ENCODE measurements at places on chromosomes 16 and 17. TPM values are rescaled to one million over a fixed set of nuclear protein-coding genes. Genes with fewer than 3 reads are reported as not detected.

Gene SLC35G6
- not detected for total RNA-seq

Gene NPB
- total RNA-seq: 0.59 TPM

Gene LITAFD
- not detected for total RNA-seq

Gene HOXB4
- total RNA-seq: 2.6 TPM

Gene RPL27
- total RNA-seq: 1,283 TPM

Gene TP53I13
- 24.3 TPM for total RNA-seq

Gene CCL23
- total RNA-seq: 0.39 TPM

Gene C17orf100
- 0.89 TPM for total RNA-seq

Gene RPRML
- total RNA-seq: not detected

Gene SLC16A6
- 2.5 TPM for total RNA-seq

Gene SLC22A31
- total RNA-seq: 2.6 TPM

Gene MEIOC
- 0.10 TPM for total RNA-seq

Gene CLEC19A
- not detected for total RNA-seq

Gene ADAD2
- 0.39 TPM for total RNA-seq

DNA sequence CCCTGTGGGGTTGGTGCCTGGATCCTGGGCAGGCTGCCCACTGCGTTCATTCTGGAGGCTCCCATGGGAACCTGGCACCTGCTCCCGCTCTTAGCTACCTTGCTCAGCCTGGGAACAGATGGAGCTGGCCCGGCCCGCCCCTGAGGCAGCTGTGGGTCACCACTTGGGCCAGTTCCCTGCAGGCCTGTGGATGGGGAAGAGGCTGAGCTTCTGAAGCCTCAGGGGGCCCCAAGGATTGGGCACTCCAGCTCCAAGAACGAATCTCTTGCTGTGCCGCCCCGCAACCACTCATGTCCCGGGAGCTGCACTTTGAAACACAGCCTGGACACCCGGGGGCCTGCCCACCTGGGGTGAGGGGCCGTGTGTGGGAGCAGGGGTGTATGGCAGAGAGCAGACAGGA is 37.7 kb downstream of the BAHCC1 start:
- DNase-seq: no peak

GRCh38 chr16:61617219-61617783 is 418.9 kb downstream of the CDH8 start:
- DNase-seq: no peak

DNA sequence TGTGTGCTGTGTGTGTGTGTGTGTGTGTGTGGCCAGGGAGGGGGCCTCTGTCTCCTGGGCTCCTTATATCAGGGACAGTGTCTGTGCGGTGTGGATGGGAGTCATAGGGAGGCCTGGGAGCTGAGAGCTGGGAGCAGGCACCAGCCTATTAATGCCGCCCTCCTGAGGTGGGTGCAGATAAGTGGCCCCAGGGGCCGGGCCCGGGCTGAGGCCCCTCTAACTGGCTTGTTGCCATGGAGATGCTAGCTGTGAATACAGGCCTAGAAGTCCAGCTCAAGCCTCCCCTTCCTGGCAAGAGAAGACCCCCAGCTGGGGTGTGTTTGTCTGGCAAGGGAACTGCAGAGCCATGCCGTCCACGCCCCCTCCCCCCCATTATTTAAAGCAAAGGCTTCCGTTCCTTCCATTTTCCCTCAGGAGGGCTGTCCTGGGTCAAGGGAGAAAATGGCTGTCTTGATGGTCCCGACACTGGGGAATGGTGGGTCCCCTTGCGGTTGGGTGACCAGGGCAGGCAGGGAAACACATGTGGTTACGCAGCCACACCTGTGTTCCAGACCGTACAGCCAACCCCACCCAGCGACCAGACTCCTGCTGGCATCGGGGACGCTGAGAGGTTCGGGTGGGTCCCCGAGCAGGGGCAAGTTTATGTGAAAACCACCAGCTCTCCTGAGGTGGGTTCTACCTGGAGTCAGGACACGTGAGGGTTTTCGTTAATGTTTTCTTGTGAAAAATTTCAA is 141.1 kb downstream of the MRM1 start:
- no peak for DNase-seq

DNA sequence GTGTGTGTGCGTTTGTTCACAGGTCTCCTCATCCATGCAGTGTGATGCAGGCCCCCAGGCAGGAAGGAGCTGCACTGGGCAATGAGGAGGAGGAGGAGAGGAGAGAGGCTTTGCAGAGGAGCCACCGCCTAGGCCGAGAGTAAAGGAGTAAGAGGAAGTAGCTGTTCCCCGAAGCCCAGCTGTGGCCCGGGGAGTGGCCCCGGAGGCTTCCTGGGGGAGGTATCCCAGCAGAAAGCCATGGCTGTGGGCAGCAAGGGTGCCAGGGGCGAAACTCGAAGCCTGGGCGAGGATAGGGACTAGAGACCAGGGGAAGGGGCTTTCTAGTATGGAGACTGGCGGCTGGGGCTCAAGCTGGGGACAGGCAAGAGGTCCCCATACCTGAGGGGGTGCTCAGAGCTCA is 12.2 kb downstream of the C16orf95 start:
- DNase-seq: no peak

DNA sequence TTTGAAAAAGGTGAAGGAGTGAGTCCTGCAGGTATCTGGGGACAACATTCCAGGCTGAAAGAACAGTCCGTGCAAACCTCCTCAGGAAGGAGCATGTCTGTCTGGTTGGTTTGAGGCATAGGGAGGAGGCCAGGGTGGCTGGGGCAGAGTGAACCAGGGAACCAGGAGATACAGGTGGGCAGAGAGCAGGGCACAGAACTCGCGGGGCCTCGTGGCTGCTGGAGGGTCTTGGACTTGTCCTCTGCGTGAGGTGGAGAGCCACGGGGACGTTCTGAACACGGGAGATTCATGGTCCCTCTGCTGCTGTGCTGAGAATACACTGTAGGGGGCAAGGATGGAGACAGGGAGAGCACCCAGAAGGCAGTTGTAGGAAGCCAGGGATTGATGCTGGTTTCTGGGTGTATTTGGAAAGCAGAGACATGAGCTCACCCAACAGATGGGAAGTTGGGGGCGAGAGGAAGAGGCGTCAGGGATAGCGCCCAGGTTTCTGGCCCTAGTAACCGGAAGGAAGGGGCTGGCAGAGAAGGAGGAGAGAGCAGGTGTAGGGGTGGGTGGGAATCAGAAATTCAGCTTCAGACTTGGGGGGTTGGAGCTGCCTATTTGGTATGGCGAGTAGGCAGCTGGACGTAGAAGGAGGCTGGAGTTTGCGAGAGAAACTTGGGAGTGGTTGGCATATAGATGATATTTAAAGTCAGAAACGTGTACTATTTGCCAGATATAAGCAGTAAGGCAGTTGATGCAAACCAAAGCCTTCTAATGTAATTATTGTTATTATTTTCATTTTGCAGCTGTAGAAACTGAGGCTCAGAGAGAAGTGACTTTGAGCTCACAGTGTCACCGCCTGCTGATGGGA is at the start of gene CCL17:
TSS of gene CCL17 (plus strand) at position 803 of the 853 bp plus-strand sequence. CDS start 9,166 bp downstream, outside the sequence.
- DNase-seq: no peak

GRCh38 chr17:7557775-7558543 is 591 bp upstream of the TNFSF13 start:
- peak; percentile 89 for DNase-seq

DNA sequence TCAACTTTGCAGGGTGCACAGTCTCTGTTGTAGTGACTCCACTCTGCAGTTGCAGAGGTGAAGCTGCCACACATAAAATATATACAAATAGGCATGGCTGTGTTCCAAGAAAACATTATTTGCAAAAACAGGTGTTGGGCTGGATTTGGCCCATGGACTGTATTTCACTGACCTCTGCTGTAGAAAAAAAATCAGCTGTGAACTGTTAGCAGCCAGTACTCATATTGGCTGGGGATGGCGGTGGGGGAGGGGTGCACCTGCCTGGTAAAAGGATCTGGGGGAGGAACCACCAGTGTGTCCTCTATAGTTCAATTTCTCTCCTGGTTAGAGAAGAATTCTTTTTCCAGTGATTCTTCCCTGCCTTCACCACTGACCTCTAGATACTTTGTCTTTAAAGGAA is 50.0 kb downstream of the SHISA9 start:
- no peak for DNase-seq

GRCh38 chr17:73402466-73402865 is 90.7 kb upstream of the CDC42EP4 start:
- no peak for DNase-seq

DNA sequence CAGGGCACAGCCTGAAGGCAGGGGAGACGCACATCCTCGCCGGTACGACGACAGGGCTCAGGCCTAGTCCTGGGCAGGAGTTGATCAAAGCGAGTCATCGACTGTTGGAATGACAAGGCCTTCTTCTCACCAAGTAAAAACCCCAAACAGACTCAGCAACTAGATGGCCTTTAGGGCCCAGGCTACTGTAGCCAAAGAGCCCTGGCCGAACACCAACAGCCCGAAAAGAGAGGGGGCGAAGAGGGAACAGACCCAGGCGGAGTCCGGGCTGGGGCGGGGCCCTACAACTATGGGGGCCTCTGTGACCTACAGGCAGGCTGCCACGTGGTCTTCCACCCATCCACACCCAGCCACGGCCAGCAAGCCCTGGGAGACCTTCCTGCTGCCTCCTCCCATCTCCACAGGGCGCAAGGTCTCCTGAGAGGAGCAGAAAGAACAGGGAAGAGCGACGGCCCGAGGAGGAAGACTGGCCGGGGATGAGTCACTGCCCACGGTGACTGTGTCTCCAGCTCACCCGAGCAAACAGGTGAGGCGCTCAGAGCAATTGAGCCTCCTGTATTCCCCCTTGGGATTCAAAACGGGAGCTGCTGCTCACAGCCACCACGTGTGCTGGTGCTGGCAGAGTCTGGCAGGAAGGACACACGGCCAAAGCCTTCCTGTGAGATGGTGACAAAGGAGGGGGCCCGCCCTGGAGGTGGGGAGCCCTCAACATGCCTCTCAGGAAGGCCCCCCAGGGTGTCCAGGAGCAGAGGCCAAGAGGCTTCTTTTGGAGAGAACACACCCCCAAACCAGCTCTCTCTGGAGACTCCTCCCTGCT is 17.7 kb downstream of the SLC16A3 start:
- no peak for DNase-seq

GRCh38 chr17:795276-795675 is 13.1 kb downstream of the MRM3 start:
- no peak for DNase-seq

GRCh38 chr17:32659419-32659842 is 172.6 kb downstream of the CDK5R1 start:
- DNase-seq: peak; percentile 50

DNA sequence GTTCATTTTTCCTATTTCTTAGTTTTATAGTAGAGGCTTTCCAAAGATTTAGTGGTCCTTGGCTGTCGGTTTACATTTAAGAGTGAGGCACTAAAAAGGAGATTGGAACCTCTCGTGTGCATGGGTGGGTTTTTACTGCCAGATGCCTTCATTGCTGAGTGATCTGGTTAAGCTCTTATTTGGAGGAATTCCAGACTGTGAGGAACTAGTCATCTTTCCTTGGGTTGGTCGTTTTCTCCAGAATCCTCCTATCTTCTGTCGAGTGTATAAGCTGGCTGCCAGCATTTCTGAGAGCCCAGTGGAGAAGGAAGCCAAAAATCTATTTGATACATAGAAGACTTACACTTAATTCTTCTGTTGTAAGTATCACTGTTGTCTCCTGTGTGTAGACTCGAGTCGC is 22.6 kb downstream of the IST1 start:
- no peak for DNase-seq

DNA sequence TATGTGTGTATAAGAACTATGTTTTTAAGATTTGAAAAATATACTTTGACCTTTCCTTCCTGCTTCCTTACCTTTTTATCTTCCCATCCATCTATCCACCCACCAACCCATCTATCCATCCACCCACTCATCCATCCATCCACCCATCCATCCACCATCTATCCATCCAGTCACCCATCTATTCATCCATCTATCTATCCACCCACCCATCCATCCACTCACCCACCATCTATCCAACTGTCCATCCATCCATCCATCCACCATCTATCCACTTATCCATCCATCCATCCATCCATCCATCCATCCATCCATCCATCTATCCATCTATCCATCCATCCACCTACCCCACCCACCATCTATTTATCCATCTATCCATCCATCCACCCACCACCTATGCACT is 12.4 kb downstream of the CBFA2T3 start:
- no peak for DNase-seq

GRCh38 chr16:61382435-61382834 is 653.8 kb downstream of the CDH8 start:
- no peak for DNase-seq

DNA sequence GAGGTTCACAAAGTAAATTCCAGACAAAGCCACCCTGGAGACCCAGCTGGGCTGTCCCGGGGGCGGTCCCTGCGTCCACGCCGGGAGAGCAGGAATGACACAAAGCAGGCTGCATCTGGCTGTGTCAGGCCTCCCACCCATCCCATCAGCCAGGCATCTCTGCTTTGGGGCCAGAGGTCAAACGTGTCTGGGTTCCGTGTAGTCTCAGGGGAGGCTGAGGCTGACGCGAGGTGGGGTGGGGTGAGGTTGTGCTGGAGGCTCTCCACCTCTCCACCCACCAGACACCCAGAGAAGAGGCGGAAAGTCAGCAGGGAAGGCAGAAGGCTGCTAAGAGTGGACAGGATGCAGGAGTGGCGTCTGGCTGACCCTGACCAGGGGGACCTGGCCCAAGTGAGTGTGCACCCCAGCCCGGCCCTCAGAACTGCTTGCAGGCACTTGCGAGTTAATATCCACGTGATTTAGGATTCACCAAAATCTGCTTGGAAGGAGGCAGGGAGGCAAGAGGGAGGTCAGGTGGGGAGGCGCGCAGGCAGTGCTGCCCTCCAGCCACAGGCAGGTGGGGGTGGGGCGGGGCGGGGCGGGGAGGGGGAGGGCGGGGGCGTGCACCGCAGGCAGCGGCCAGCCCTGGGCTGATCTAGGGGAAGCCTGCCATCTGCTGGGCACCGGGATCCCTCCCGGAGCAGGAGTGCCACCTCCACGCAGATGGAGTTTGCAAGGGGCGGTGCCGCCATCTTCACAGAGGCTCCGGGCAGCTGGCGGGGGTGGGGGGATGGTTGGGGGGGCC is 44.3 kb downstream of the TBC1D16 start:
- peak; percentile 28 for DNase-seq

DNA sequence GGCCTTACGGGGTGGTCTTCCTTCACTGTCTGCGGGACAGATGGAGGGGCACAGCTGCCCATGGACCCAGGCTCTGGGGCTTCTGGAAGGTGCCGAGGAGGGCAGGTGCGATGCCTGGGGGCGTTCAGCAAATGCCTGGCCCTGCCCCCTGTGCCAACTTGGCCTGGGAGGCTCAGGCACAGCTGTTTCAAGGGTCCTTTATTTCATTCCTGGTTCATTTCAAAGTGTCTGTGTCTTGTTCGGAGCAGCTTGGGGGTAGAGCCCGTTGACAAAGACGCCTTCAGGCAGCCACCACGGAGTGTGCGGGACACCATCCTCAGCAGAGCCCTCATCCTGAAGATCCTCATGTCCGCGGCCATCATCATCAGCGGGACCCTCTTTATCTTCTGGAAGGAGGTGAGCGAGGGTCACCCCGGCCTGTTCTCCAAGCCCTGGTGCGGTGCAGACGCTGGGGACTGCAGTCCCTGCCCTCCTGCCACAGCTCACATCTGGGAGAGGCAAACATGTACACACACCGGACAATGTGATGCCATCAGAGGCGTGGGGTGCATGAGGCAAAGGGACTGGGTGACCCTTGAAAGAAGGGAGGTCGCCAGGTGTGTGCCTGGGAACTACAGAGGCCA is 43.9 kb downstream of the MEAK7 start:
- no peak for DNase-seq

GRCh38 chr16:23609929-23610328 is 13.8 kb upstream of the NDUFAB1 start:
- no peak for DNase-seq

GRCh38 chr16:73756289-73757178 is 540.1 kb upstream of the PSMD7 start:
- no peak for DNase-seq

- peak; percentile 21 for DNase-seq
Measured at GRCh38 chr16:49698931-49699840, 156.7 kb downstream of the ZNF423 start.
